ENCODE measurements at places on chromosomes 2 and 18. TPM values are rescaled to one million over a fixed set of nuclear protein-coding genes. Genes with fewer than 3 reads are reported as not detected.

Gene TIGD1
- 12.6 TPM for total RNA-seq

Gene FASTKD2
- 32.8 TPM for total RNA-seq

Gene SAG
- total RNA-seq: not detected

Gene FBLN7
- 4.3 TPM for total RNA-seq

All from upper lobe of left lung (tissue), 6 donors.